ENCODE measurements at places on chromosomes 1 and 21.

DNA sequence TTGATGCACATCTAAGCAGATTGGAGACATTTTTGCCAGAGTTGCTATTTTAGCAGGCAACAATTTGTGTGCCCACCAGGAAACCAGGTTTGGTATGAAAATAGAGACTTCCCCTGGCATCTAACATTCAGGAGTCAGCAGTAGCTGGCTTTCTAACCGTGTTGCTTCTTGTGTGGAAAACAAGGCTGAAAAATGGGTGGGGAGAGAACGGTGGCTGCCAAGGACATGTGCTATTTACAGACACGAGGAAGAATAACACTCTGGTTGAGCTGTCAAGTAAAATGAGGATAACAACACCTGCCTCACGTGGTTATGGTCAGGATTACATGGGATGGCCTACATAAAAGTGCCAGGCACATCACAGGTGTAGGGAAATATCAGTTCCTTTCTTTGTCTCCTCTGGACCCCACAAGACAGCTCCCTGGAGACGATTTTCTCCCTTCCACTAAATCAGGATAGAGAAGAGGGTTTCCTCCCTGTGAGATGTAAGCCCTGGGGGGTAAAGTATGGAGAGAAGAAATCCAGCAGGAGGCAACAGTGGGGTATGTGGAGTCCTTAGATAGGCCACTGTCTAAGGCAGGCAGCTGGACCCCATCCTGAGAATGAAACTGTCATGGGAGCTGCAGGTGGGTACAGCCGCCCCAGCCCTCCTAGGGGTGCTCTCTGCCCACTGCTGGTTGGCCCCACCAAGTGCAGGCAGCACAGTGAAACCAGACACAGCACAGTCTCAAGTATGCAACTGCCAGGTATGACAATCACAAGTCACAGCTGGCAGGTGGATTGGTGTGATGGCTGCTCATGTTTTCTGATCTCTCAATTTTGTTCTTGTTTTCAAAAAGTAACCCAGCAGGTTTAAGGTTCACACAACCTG is 80.3 kb downstream of the TENT5C start:
- DNase-seq = no peak

- no peak for DNase-seq
These were observed 6.3 kb downstream of the TSNAX start for GRCh38 chr1:231534703-231535159.

- DNase-seq = no peak
These were observed 142.5 kb upstream of the HMGB4 start for GRCh38 chr1:33721301-33721815.

DNA sequence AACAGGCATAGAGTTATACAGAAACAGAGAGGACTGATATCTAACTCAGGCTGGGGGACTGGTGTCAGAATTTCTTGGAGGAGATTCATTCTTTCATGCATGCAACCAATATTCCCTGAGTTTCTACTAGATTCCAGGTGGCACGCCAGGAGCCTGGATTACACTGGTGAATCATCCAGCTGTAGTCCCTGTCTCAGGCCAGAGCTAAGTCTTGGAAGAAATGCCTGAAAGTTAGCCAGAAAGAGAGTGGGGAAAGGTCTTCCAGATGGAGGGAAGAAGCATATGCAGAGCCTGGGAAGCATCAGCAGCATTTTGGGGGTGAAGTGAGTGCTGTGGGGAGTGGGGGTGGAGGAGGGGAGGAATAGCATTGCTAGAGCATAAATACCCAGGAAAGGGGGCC is 239.1 kb downstream of the OMA1 start:
- no peak for DNase-seq

GRCh38 chr1:26560403-26560780 is 30.8 kb downstream of the RPS6KA1 start:
- no peak for DNase-seq

GRCh38 chr1:212205843-212206242 is 79.4 kb upstream of the PPP2R5A start:
- no peak for DNase-seq

DNA sequence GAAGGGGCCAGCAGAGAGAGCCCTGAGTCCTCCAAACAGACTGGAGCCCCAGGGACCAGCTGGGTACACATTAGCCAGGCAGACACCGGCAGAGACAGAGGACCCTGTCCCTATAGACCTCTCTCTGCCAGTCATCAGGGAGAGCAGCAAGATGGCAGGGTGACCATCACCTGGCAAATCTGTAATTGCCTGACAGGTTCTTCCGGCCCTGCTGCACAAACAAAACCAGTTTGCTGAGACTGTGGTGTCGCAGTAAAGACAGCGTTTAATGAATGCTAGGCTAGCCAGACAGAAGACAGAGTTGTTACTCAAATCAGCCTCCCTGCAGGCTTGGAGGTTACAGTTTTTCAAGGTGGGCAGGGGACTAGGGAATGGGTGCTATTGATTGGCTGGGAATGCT is 618.9 kb downstream of the NPHP4 start:
- DNase-seq = no peak

DNA sequence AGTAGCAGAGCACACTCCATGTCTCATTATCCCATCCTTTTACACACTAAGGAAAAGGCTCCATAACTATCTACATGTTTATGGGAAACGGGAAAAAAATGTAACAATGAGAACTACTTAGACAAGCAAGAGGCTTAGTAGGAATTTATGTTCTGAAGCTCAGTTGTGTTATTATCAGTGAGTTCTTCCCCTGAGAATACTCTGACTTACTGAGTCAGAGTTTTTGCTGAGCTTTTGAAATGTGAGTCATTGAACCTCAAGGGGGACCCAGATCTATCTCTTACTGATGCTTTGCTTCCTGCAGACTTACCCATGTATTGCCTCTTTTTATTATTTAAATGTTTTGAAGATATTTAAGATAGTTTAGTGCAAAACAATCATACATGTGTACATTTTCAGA is 20.1 kb downstream of the CFHR5 start:
- no peak for DNase-seq

GRCh38 chr21:38525454-38525853 is 27.2 kb upstream of the ERG start:
- no peak for DNase-seq

GRCh38 chr1:28782011-28782410 is 30.0 kb upstream of the OPRD1 start:
- no peak for DNase-seq

DNA sequence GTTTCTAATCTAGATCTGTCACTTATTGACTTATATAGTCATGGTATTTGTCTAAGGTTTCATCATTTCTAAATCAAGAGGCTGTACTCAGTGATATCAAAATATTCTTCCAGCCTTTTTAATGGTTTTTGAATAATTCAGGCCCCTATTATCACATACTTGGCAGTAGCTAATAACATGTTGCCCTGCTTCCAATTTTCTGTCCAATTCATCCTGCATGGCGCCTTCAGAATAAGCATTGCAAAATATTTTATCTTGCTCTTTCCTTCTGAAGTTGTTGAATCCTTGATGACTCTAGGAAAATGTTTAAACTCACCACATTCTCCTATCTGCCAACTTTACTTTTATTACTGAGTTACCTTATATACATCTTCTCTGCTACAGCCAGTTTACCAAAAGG is 517.2 kb upstream of the B3GALT2 start:
- DNase-seq = no peak

GRCh38 chr1:44515416-44515815 is 110.4 kb downstream of the RNF220 start:
- DNase-seq = no peak

DNA sequence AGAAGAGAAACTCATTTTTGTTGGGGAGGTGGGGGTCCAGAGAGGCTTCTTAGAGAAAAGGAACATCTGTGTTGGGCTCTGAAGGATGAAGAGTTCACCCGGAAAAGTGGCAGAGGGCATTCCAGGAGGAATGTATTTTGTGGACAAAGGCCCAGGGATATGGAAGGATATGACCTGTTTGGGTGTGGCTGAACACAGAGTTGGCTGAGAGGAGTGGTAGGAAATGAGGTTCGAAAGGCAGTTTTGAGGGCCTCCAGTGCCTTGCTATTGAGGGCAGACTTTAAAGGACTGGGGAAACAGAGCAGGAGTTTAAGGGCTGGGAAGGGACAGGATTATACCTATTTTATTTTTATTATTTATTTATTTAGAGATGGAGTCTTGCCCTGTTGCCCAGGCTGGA is 27.3 kb upstream of the WASF2 start:
- no peak for DNase-seq

DNA sequence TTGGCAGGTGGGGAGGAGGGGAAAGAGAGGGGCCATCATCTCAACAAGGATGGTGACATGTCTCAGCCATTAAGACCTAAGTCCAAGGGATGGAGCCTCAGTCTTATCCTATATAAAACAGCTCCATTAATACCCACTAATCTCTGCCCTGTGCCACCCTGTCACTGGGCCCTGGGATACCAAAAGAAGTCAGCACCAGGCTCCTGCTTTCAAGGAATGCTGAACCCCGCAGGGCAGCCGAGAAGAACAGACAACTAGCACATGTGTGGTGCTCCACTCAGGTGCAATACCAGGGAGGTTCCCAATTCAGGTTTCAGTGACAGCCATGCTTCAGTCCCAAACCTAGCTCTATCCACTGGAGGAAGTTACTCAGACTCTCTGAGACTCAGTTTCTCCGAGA is 128.4 kb downstream of the GRIK3 start:
- DNase-seq = no peak

DNA sequence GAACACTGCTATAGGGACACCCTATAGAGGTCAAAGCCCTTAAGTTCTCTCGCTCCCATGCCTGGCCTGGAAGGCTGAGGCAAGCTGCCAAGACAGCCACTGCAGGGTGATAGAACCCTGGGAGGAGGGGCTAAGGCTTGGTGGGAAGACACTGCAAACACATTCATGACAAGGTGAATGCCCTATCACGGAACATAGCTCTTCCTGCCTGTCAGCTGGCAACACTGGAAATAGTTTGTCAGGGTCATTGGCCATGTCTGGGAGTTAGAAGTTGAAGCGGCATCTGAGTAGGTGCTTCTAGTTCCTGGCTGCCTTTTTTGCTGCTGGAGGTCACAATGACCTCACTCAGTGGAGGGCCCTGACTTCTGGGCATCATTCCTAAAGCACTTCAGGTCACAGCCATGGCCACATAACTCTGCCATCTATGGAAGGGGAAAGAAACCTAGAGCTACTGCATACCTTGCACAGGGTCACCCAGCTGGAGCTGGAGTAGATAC is 4.2 kb downstream of the FABP3 start:
- DNase-seq = no peak

DNA sequence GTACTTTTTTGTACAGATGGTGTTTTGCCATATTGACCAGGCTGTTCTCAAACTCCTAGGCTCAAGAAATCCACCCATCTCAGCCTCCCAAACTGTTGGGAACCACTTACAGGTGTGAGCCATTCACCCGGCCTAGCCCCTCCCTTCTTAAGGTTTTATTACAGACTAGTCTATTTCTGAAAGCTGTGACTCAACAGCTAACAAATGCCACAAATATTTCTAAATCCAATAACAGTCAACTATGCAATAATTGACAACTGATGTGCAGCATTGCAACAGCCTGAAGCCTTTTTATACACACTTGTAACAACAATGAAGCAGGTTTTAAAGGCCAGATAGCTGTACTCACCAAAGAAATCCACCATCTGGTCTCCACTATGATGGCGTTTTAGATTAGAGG is 51.4 kb downstream of the GRIK1 start:
- DNase-seq = no peak

DNA sequence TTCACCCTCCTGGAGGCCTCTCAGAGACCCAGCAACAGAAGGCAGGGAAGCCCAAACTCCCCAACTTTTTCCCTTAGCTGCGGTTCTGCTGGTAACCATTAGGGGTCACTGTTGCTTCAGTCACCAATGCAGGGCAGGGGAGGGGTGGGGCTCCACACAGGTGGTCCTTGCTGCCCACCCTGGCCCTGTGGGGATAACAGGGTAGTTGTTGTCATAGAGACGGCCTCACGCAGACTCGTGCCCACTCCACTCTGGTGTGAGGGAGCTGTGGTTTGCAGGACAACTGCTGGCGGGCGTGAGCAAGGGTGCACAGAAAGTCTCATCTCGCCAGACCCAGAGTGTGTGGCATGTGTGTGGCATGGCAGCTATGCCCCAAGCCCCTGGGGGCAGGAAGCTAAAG is 19.9 kb downstream of the INSRR start:
- DNase-seq = peak; percentile 58

GRCh38 chr1:175148068-175148467 is 44.5 kb downstream of the KIAA0040 start:
- no peak for DNase-seq

GRCh38 chr21:35323947-35324346 is 274.8 kb upstream of the RUNX1 start:
- no peak for DNase-seq

- no peak for DNase-seq
These were observed 3.1 kb upstream of the SIM2 start for GRCh38 chr21:36695671-36696389.

- DNase-seq = no peak
These were observed 43.7 kb downstream of the BACH1 start for GRCh38 chr21:29342363-29342957.

DNA sequence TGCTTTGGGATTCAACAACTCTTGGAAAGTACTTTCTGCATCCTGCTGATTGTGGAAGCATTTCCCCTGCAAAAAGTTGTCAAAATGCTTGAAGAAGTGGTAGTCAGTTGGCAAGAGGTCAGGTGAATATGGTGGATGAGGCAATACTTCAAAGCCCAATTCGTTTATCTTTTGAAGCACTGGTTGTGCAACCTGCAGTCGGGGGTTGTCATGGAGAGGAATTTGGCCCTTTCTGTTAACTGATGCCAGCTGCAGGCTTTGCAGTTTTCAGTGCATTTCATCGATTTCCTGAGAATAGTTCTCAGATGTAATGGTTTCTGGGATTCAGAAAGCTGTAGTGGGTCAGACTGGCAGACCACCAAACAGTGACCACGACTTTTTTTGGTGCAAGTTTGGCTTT is 47.6 kb upstream of the GJA5 start:
- DNase-seq = no peak

DNA sequence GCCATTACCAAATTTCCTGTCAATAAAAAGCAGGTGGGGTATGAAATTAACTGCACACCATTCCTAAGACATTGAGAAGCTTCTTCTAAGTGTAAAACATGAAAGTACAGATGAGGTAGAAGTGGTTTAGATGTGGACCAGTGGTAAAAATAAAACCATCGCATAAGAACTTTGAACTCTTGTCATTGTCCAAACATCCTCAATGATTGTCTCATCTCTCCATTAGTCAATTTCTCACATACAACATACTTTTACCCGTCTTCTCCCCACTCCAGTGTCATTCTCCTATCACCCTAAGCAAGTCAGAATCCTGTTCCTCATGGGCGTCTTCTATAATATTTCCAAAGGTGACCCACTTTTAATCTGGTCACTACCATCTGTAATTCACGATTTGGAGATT is 24.3 kb upstream of the SLC19A2 start:
- DNase-seq = no peak

DNA sequence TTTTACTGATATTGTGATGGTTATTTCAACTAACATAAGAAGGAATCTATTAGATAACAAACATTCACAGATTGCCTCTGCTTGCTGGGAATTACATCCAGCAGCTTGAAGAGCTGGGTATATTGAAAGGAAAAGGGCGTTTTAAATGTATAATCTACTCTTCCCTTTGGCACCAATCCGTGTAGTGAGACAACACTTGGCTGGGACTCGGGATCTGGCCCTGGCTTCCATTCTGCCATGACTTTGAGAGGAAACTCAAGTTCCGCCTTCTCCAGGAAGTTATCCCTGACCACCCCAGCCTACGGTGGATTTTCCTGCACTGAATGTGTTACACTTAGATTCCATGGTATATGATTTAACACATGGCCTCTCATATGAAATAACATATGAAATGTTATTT is 86.9 kb upstream of the UBE2U start:
- no peak for DNase-seq

- DNase-seq = peak; percentile 2
These were observed 1.5 kb upstream of the PRDX6 start for GRCh38 chr1:173475564-173476196.

- no peak for DNase-seq
These were observed 80.7 kb downstream of the UBE4B start for GRCh38 chr1:10113501-10113900.

All from SK-MEL-5 (cell line).